ENCODE measurements at places on chromosomes 3 and 15. TPM values are rescaled to one million over a fixed set of nuclear protein-coding genes. Genes with fewer than 3 reads are reported as not detected.

DNA sequence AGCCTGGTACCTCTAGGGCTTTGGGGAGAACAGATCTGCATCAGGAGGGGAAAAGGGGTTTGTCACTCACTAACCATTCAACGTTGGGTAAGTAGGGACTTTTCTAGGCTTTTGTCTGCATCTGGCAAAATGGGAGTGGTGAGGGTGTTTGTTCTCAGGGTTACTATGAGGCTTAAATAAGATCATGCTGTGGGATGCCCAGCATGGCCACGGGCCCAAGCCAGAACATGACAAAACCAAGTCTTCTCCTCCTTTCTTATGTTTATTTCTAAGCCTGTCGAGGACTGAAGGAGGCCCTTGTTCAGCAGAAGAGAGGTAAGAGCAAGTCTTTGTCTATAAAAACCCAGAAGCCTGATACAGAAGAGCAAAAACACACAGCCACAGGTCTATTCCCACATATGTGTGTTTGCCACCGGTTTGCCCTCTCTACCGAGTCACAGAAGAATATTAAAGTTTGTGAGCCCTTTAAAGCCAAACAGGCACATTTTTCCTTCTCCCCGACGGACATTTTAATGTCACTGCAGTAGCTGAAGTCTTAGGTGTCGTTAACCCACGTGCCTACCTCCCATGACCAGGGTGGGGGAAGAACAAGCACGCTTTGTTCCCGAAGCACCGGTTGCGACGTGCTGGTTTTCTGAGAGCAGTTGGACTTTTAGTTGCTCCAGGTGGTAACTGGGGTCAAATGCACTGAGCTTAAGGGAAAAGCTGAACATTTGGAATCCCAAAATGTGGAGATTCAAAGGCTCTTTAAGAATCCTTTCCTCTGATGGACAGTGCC is 72.1 kb downstream of the NOX5 start:
- H3K27me3 ChIP-seq: peaks cover 16% of the 10 kb centered on the region
- H3K36me3 ChIP-seq: no peaks in the 10 kb centered on the region
- no peak overlapping the region for H3K27ac ChIP-seq
- no peaks in the 10 kb centered on the region for H3K4me1 ChIP-seq
- no peak overlapping the region for H3K4me3 ChIP-seq
- no peak for DNase-seq

DNA sequence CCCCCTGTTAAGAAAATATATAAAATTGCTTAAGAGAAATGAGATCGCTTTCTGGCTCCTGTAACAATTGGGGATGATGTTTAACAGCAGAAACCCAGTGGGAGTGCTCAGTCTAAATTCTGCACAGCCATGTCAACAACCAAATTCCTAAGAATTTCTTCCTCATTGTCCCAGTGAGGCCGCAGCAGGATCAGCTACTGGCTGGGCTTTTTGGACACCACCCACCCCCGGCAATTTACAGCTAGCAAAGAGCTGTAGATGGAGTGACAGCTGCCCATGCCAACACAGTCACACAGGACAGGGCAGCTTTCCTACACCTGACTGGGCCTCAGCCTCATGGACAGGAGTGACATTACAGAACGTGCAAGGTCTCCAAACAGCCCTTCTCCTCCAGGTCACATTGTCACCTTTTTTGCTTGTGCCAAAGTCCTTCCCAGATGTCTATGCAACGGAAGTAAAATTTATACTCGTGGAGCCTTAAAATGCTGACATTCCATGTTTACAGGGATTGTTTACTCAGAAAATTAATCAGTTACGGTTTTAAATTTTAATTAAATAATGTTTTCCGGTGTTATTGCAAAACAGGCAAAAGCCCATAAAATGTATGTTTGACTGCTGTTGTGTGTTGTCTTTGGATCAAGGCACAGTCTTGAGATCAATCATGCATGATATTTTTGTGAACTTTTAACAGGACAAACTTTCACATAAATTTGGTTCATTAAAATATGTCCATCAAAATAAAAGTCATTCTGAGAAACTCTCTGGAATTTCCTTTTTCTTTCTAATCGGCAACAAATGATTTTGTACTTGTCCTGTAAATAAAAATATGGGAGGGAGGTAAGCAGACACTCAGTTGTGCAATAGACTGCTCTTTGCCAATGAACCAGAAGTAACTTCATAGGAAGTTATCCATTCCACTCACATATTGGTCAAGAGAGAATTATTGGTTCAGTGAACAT is 943.2 kb downstream of the MCTP2 start:
- H3K4me1 ChIP-seq: no peaks in the 10 kb centered on the region
- H3K36me3 ChIP-seq: no peaks in the 10 kb centered on the region

DNA sequence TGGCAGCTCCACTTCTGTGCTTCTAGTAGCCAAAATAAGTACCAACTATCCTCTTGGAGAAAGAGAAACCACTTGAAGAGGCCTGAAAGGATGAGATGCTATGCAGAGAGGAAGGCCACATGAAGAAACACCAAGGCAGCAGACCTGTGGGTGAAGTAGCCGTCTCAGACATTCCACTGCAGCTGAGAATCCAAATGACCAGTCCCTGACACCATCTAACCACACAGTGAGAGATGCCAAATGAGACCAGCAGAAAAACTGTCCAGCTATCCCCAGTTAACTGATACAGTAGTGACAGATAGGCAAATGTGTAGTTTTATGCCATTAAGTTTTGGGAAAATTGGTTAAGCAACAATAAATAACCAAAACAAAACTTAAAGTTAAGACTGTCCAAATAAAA is 47.9 kb upstream of the ZSCAN2 start:
- no peak overlapping the region for H3K4me3 ChIP-seq
- H3K36me3 ChIP-seq: peaks cover 9% of the 10 kb centered on the region
- peaks cover 3% of the 10 kb centered on the region for H3K4me1 ChIP-seq
- H3K27me3 ChIP-seq: no peaks in the 10 kb centered on the region

DNA sequence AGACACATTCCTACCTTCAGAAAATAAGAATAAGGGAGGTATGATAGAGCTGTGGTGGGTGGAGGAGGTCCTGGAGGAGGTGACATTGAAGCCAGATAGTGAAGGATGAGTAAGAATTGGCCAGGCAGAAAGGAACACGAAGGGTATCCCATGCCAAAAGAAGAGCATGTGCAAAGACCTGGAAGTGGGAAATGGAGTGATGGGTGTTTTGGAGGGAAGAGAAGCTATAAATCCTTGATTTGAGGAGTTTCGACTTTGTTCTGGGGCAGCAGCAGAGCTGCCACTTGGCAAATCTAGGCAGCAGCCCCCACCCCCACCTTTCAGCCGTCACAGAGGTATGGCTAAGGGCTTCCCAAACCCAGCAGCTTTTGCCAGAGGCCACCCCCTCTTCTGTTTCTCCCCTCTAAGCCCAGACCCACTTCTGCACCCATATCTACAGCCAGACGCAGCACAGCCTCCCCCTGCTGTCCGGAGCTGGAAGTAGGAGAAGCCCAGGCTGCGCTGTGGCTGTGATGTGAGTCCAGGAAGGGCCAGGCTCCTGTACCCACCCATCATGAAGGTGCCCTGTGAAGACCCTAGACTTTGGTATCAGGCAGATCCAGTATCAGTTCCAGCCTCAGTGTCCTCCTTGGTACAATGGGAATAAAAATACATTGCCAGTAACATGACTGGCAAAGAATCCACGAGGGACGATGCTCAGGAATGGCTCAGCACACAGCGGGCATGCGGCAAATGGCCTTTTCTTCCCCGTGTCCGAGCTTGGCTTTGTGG is 188.7 kb upstream of the LINGO1 start:
- no peak overlapping the region for H3K4me3 ChIP-seq
- H3K27me3 ChIP-seq: peaks cover 38% of the 10 kb centered on the region
- no peak overlapping the region for H3K27ac ChIP-seq

GRCh38 chr3:31242026-31242960 is 290.4 kb upstream of the STT3B start:
- DNase-seq: peak; percentile 37
- no peaks in the 10 kb centered on the region for H3K27me3 ChIP-seq
- H3K27ac ChIP-seq: peak overlapping the region; percentile 48
- no peaks in the 10 kb centered on the region for H3K36me3 ChIP-seq
- no peak overlapping the region for H3K4me3 ChIP-seq
- peaks cover 26% of the 10 kb centered on the region for H3K4me1 ChIP-seq

DNA sequence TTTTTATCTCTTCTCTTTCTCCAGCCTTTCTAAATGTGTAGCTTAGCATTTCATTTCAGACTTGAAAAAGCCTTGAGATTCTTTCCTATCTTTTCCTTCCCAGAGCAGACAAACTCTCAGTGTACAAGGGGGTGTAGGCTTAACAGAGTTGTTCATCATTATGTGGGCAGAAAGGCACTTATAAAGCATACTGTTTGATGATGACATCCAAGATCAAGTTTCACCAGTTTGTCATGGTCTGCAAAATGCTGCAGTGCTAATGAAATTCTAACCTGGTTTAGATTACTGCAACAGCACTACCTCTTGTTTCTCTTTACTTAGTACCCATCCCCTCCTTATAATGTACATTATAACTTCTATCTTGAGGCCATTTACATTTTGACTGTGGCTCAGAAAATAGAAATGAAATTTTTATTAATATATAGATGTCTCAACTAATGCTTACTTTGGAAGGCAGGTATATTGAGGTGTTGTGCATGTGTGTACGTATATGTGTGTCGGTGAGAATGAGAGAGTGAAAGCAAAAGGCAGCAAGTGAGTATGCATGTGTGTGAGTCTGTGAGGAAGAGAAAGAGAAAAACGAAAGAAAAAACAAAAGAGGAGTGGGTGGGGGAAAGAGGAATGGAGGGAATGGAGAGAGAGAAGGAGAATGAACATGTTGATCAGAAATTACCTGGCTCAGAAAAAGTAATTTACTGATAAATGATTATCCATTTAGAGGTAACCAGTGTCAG is 1043.6 kb downstream of the TUSC7 start:
- no peaks in the 10 kb centered on the region for H3K36me3 ChIP-seq
- H3K4me1 ChIP-seq: no peaks in the 10 kb centered on the region
- H3K27ac ChIP-seq: no peak overlapping the region
- no peak for DNase-seq

- H3K4me1 ChIP-seq: peaks cover 34% of the 10 kb centered on the region
- H3K36me3 ChIP-seq: peaks cover 6% of the 10 kb centered on the region
- peak overlapping the region; percentile 87 for H3K27ac ChIP-seq
- H3K4me3 ChIP-seq: peak overlapping the region; percentile 32
- H3K27me3 ChIP-seq: no peaks in the 10 kb centered on the region
- DNase-seq: peak; percentile 80
Observed at GRCh38 chr3:195129644-195130492, 141.1 kb downstream of the XXYLT1 start.

- H3K4me3 ChIP-seq: no peak overlapping the region
- peaks cover 80% of the 10 kb centered on the region for H3K4me1 ChIP-seq
- peak overlapping the region; percentile 71 for H3K27ac ChIP-seq
- H3K36me3 ChIP-seq: peaks cover 8% of the 10 kb centered on the region
- H3K27me3 ChIP-seq: no peaks in the 10 kb centered on the region
Observed at GRCh38 chr3:112129925-112130637, 3.0 kb downstream of the GCSAM start.

- no peak overlapping the region for H3K4me3 ChIP-seq
- no peaks in the 10 kb centered on the region for H3K4me1 ChIP-seq
- no peak overlapping the region for H3K27ac ChIP-seq
- peaks cover 5% of the 10 kb centered on the region for H3K27me3 ChIP-seq
Observed at GRCh38 chr3:56086355-56086754, 381.9 kb downstream of the ERC2 start.

DNA sequence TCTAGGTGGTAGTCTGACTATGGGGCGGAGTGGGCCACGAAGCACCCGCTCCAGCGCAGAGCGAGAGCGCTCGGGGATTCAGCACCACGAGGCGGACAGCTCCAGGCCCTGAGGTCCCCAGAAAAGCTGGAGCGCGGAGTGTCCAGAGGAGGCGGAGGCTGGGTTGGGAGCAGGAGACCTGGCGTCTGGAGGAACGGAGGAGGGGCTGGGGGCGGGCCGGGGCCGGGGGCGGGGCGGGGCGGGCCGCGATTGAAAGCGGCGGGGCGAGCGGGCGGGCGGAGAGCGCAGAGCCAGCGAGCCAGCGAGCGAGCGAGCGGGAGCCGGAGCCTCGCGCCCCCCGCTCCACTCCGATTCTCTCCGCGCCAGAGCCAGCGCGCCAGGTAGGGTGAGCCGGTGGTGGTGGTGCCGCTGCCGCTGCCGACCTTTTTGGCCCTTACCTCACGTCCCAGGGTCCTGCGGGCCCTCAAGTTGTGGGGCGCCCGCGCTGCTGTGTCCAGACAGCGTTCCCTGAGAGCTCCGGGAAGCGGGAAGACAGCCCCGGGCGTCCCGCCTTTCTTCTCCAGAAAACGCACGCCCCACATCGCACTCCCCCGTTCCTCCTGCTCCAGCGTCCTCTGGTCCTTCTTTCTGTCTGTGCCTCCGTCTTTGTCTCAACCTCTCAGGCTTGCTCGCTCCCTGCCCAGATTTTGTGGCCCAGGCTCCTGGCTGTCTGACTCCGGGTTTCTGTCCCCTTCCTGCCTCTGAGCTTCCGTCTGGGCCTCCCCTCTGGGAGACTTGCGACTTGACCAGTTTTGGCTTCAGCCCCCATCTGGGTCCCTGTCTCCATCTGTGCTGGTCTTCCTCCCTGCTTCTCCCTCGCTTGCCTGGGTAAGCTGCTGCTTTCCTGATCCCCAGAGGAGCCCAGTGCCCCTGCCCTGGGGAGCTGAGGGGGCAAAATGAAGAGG is at the start of gene GRM2:
Gene GRM2, plus strand, starts transcription at position 281 of the 944 bp plus-strand sequence. CDS start 1,916 bp downstream, outside the sequence.
- H3K27me3 ChIP-seq: peaks cover 3% of the 10 kb centered on the region
- H3K4me3 ChIP-seq: no peak within 1 kb of the TSS
- peaks cover 2% of the 10 kb centered on the region for H3K36me3 ChIP-seq
- H3K27ac ChIP-seq: no peak within 1 kb of the TSS
- H3K4me1 ChIP-seq: peaks cover 10% of the 10 kb centered on the region
- DNase-seq: peak; percentile 50

GRCh38 chr3:48233542-48233941 is 7.4 kb upstream of the ZNF589 start:
- H3K36me3 ChIP-seq: no peaks in the 10 kb centered on the region
- no peak overlapping the region for H3K4me3 ChIP-seq
- H3K4me1 ChIP-seq: no peaks in the 10 kb centered on the region
- H3K27ac ChIP-seq: no peak overlapping the region

GRCh38 chr15:29889542-29890329 is 67.5 kb upstream of the TJP1 start:
- no peak overlapping the region for H3K27ac ChIP-seq
- no peak for DNase-seq
- peaks cover 10% of the 10 kb centered on the region for H3K27me3 ChIP-seq
- no peak overlapping the region for H3K4me3 ChIP-seq

DNA sequence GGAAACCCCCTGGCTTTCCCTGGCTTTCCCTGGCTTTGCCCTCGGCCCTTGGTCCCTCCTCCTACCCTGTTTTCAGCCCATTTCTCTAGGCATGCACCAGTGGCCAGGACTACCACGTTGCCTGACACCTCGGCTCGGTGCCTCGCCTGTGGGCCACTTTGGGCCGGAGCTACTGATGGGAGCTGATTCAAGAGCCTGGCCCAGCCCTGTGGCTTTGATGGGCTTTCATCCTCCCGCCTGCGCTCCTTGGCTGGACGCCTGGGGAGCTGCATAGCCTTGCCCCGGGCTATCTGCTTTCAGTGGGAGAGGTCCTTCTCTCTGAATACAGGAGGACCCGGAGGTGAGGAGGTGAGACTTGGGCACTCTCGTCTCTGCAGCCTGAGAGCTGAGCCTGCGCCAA is 192.7 kb upstream of the HES1 start:
- H3K4me3 ChIP-seq: no peak overlapping the region
- H3K4me1 ChIP-seq: no peaks in the 10 kb centered on the region
- no peak for DNase-seq

- no peak for DNase-seq
- H3K36me3 ChIP-seq: no peaks in the 10 kb centered on the region
- H3K4me1 ChIP-seq: peaks cover 46% of the 10 kb centered on the region
- H3K27me3 ChIP-seq: peaks cover 2% of the 10 kb centered on the region
- peak overlapping the region; percentile 81 for H3K27ac ChIP-seq
Observed at GRCh38 chr3:46539443-46540005, 26.6 kb downstream of the LRRC2 start.

Gene COL7A1
- total RNA-seq: 1.6 TPM

Gene WNT5A
- total RNA-seq: not detected

Gene RTP3
- not detected for total RNA-seq

Gene SNURF
- total RNA-seq: 16.7 TPM

Gene SUSD5
- not detected for total RNA-seq

Gene GOLGA8N
- total RNA-seq: 4.9 TPM

Gene SATB1
- 213 TPM for total RNA-seq

Gene GOLGA8G
- not detected for total RNA-seq

Gene BOC
- total RNA-seq: 0.49 TPM

Gene ZNF620
- total RNA-seq: 2.5 TPM

All from activated CD8-positive, alpha-beta T cell treated with anti-CD3 and anti-CD28 coated beads for 36 hours (primary cell).